Naive B cell (primary cell): ENCODE measurements at places on chromosomes 12 and 14. TPM values are rescaled to one million over a fixed set of nuclear protein-coding genes. Genes with fewer than 3 reads are reported as not detected.

The GDF3 gene
- polyA plus RNA-seq = not detected

The ACIN1 gene
- 10.9 TPM for polyA plus RNA-seq

The REM2 gene
- 1.3 TPM for polyA plus RNA-seq

The PLCZ1 gene
- polyA plus RNA-seq = not detected

- DNase-seq = no peak
Measured at GRCh38 chr14:26794731-26795130, 196.9 kb upstream of the NOVA1 start.

GRCh38 chr12:118853634-118854033 is 127.7 kb upstream of the SRRM4 start:
- no peak for DNase-seq

DNA sequence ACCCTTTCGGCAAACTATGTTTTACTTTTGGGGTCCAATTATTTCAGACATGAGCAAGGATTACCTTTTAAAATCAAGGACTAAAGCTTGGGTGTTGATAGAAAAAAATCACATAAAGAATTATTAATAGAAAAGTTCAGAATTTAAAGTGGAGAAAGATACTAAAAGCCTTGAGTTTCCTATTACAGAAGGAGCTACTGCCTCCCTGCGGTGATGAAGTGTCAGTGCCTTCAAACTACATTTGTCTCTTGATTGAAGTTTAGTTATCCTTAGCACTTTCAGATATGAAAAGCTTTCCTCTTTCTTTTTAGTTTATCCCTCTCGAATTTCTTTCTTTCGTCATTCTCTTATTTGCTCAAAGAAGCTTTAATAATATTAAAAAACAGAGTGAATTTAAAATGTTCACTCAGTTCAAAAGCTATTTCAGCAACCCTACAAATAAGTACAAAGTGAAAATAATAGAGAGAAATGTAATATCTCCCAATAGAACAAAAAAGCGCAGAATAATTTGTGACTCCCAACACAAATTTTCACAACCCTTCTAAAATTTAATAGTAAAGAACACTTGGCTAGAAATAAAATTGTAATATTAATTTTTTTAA is 87.6 kb downstream of the SEC23A start:
- DNase-seq = peak; percentile 2

DNA sequence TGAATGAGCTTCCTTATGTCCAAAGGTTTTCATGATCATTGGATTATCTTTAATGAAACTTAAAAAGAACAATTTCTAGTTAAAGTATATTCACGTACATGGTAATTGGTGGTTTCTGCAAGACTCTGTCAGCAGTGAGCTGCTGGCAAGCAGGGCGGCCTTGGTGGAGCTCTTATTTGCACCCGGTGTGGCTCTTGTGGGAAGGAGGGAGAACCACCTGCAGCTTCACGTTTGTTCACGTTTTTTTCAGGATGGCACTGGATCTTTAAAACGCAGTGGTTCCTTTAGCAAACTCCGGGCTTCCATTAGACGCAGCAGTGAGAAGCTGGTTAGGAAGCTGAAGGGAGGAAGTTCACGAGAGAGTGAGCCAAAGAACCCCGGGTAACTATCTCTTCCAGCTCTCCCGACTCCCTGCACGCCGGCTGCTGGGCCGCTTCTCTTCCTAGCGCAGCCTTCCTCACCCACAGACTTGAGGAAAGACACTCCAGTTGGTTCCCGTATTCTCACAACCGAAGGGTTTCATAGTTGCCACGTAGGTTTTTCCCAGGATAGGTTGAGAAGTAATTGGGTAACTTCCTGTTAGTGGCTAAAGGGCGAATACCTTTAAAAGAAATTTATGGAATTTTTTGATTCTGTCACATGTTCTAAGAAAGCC is 28.3 kb downstream of the XRCC3 start:
- no peak for DNase-seq

- no peak for DNase-seq
Measured at GRCh38 chr12:7161811-7162210, 27.7 kb upstream of the PEX5 start.

DNA sequence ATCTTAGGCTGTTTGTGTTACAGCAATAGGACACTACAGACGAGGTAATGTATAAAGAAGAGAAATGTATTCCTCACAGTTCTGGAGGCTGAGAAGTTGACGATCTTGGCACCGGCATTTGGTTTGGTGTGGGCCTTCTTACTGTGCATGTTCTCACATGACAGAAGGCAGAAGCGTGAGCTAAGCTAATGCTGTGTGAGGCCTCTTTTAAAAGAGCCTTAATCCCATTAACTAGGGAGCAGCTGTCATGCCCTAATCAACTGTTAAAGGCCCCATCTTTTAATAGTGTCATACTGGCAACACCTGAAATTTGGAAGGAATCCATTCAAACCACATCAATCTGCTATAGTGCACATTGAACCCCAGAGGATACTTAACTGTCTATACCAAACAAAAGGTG is 992.9 kb downstream of the GALC start:
- no peak for DNase-seq

DNA sequence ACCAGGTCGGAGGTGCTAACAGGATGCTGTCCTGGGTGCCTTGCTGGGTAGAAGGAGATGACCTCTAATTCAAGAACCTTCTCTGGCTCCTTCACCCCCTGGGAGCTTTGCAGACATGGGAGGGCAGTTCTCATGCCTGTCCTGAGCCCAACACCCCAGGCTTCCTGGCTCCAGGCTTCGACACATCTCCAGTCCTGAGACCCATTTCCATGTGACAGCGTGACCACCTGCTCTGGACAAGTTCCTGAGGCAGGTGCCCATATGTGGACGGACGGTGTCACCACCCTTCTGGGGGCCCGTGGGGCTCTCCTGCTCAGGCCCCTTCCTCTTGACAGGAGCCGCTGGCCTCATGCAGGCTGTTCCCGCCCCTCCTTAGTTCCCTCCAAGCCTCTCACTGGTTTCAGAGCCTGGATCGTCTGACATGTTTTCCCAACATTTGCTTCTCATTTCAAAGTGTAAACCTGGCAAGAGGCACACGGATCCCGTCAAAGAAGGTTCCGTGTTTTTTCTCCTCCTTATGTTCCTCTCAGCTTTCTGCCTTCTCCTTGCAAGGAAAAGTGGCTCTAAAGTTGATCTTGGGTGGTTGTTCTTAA is 291.9 kb upstream of the RTL1 start:
- DNase-seq = no peak

GRCh38 chr14:21536418-21537089 is 10.4 kb upstream of the SALL2 start:
- DNase-seq = no peak

- no peak for DNase-seq
Measured at GRCh38 chr14:86779416-86779815, 1213.6 kb downstream of the GALC start.
